ENCODE measurements at places on chromosomes 6 and 20.

GRCh38 chr6:43077981-43078511, 1.9 kb downstream of the PTK7 start:
- DNase-seq: no peak

- no peak for DNase-seq
These were observed 116.5 kb upstream of the LAMP5 start for GRCh38 chr20:9397928-9398327.

DNA sequence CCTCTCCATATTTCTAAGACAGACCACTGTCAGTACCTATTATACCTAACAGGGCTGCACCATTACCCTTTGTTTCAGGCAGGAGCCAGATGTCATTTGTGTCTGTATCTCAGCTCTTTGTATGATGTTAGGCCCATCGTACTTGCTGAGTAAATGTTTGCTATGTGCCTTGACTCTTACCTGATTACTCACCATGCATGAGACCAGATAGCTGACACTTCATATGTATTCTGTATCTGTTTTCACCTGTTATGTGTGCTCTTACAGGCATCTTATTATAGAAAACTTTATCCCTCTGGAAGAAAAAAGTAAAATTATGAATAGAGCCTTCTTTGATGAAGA, 31.7 kb upstream of the ASXL1 start:
- DNase-seq: no peak

GRCh38 chr20:61968036-61968810, 97.5 kb downstream of the TAF4 start:
- DNase-seq: no peak

GRCh38 chr6:64023693-64024092, 388.1 kb downstream of the PHF3 start:
- DNase-seq: no peak

GRCh38 chr6:19036196-19036555, 649.0 kb downstream of the RNF144B start:
- DNase-seq: no peak

GRCh38 chr20:38601216-38602184, at the start of gene ARHGAP40:
TSS of gene ARHGAP40 (plus strand) at chr20:38601809.
- DNase-seq: peak; percentile 77

DNA sequence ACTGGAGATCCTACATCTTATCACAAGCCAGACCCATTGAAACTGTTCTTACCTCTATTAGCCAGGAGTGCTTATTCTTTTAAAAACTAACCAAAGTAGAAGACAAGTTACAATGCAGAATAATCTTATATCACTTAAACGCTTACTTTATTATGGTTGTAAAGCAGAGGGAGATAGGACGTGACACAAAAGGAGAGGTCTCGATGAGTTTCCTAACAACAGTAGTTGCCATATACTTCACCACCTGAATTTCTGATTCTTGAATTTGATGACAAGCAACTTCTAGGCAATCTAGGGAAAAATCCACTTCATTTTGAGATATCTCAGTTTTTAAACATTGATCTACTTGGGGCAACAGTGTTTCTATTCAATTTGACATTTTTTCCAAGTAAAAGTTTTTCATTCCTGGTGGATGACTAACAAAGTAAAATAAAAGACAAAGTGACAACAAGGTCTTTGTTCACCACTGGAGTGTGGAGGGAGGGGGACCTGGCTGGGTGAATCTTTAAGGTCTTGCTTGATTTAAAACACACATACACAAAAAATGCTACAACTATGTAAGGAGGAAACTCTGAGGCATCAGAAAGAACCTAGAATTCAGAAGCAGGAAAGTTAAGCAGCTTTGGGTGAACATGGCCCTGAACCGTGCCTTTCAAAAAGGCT, 110.9 kb downstream of the SMLR1 start:
- DNase-seq: peak; percentile 13

DNA sequence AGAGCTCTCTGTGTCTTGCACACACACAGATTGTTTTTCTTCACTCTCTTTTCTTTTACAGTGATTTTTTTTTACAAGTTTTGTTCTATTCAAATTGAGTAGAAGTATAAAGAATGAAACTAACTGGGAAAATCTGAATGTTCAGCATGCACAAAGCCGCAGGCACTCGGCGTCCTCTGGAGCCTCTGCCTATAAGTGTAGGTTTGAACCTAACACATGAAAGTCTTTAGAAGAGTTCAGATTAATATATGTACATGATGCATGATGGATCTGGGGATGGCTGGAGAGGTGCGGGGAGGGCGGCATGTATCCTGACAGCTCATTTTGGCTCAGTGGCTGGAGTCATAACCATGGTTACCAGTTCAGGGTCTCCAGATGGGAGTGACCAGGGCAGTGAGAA, 301.1 kb upstream of the CDH4 start:
- no peak for DNase-seq

DNA sequence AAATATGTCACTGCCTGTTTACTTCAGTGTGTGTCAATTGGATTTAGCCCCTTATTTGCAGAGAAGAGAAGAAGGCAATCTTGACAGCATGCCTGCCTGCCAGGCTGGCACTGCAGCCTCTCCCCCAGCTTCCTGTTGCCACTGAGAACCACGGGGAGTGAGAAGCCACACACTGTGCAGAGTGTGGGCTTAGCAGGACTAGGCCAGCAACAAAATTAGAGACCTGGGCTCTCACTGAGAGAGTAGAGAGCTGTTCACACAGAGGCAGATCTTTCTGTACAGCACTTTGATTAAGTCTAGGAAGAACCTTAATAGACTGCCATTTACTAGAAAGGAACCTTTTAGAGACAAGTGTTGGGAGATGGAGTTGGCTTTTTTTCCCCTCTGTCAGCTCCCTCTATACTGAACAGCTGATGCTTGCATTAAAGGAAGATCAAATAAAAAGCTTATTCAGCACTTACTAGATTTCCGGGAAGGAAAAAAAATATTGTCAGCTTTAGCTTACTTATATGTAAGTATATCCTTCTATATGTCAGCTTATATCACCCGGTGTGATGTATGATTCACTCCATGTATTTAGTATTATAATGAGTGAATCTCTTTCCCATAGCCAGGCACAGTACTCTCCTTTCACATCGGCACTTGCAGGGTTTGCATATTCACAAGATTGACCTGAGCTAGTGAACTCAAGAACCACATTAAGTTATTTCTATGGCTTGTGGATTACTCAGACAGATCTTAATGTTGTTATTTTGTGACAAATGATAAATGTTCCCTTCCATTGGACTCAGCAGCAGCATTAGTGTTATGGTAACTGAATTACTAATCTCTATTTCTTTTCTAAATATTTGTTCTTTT, 851.0 kb upstream of the EPHA7 start:
- DNase-seq: no peak

DNA sequence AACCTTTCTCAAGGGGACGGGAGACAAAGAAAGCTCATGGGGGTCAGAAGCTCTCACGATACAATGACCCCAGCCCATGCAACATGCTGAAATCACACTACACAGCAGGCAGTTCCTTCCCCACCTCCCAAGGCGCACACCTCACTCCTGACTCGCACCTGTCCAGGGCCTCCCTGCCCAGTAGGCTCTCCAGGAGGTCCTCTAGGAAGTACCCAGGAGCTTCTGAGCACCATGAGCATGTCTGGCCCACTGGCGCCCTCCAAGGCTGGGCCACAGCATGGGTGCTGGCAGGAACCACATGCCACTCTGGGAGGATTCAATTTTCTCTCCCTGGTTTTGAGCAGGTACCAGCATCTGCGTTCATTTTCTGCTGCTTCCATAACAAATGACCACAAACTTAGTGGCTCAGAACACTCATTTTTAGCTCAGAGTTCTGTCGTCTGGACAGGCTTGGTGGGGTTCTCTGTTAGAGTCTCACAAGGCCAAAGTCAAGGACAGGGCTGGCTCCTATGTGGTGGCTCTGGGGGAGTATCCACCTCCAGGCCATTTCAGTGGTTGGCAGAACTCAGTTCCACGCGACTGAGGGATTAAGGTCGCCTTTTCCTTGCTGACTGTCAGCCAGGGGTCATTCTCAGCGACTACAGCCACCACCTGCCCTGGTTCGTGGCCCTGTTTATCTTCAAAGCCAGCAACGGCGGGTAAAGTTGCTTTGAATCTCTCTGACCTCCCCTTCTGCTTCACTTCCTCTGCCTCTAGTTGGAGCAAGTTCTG, 32.7 kb downstream of the ACSS1 start:
- DNase-seq: no peak

GRCh38 chr6:162873537-162873936, 145.8 kb downstream of the PACRG start:
- no peak for DNase-seq

DNA sequence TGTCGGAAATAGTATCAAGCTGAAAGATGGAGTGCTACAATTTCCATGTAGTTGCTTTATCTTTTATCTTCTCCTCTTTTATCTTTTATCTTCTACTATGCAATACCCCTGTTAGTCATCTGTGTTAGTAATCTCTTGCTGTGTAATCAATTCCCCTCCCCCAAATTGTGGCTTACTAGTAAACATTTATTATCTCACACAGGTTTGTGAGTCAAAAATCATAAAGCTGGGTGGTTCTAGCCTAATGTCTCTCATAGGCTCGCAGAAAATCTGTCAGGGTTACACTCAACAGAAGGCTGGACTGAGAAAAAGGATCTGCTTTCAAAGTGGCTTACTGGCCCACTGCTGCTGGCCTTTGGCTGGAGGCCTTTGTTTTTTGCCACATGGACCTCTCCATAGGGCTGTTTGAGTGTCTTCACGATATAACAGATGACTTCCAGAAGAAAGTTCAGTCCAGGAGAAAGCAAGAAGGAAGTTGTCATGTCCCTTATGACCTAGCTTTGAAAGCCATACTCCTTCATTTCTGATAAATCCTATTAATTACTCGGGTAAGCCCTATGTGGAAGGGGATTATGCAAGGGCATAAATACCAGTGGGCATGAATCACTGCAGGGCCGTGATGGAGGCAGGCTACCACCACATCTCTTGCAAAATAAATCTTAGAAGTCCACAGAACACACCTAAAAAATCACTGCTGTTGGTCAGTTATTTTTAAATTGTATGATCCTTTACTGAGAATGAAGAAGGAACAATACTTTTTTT, 24.5 kb upstream of the PTCHD4 start:
- peak; percentile 9 for DNase-seq

DNA sequence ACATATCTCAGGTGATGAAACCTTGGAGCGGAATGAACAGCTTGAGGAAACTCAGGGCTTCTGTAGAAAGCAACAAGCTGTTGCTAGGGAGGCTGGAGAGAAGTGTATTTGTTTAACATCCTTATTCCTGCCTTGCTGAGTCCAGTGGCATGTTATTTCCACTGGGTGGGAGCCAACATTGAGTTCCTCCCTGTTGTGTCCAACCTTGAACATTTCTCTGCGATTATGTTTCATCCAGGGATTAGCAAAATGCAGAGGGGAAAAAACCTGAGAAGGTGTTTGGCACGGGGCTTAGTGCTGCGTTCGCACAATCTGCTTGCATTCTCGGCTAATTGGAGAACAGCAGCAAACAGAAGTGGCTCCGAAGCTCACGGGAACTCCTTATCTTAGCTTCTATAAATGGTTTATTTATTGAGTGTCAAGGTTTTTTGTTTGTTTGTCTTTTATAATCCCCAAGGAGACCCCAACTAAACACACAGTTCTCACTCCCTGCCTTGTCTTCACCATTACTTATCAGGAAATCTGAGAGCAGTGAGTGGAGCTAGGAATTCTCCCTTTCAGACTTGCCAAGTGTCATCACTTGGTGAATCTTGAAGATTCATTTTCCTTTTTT, 412.8 kb downstream of the CDC5L start:
- no peak for DNase-seq

- peak; percentile 49 for DNase-seq
These were observed 180.0 kb downstream of the GJA10 start for GRCh38 chr6:90074161-90074850.

DNA sequence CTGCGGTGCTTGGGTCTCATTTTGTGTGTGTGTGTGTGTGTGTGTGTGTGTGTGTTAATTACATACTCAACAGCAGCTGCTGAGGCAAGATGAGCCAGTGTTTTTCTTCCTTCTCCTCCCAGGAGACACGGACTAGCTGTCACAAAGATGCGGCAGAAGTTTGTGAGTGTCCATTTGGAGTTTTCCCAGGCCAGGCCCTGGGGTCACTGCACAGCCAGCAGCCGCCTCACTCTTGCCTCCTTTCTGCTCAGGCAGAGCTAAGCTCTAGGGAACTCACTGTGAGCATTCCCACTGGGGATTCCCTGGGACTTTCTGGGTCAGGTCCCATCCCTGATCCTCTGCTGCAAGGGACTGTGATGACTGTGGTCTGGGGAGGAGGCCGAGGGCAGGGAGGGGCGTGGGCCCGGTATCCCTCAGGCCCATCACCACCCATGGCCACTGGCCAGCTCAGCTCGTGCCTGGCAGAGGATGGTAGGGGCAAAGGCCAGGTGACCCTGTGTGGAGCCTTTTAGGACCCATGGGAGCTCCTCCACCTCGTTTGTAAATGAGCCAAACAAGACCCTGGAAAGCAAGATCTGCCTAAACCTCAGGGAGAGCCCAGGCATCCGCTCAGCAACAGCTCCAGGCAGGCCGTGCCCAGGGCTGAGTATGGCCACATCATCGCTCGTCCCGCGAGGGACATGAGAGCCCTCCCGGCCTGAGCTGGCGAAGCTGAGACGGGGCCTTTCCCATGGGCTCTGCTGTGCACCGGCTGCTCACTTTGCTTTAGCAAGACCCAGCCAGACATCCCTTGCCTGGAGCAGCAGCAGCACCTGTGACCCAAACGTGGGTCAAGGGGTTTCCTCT, 102.0 kb downstream of the PSMB1 start:
- DNase-seq: no peak

GRCh38 chr6:20028143-20028542, 184.1 kb downstream of the MBOAT1 start:
- no peak for DNase-seq
